Cortex of kidney (tissue), 1 donor: ENCODE measurements at places on chromosomes 11 and 22.

- DNase-seq: no peak
Measured at GRCh38 chr11:61955422-61956135, 5.4 kb downstream of the BEST1 start.

GRCh38 chr11:130601141-130601540 is 152.7 kb downstream of the ADAMTS15 start:
- DNase-seq: no peak

DNA sequence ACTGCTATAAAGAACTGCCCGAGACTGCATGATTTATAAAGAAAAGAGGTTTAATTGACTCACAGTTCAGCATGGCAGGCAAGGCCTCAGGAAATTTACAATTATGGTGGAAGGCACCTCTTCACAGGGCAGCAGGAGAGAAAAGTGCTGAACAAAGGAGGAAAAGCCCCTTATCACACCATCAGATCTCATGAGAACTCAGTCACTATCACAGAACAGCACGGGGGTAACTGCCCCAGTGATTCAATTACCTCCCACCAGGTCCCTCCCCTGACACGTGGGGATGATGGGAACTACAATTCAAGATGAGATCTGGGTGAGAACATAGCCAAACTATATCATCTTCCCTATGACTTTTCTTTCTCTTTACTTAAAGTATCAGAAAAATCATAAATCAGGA is 104.0 kb upstream of the SYN3 start:
- no peak for DNase-seq

GRCh38 chr22:39405346-39406085 is 5.9 kb downstream of the TAB1 start:
- DNase-seq: no peak

- DNase-seq: no peak
Measured at GRCh38 chr11:25667871-25668270, 664.1 kb upstream of the ANO3 start.

GRCh38 chr22:38220163-38220562 is 18.4 kb downstream of the MAFF start:
- no peak for DNase-seq
